CD4-positive, alpha-beta T cell treated with Interleukin-1 beta for 1 hour (primary cell): ENCODE measurements at places on chromosomes 1 and 21.

GRCh38 chr1:95809391-95809790, 575.4 kb downstream of the RWDD3 start:
- no peak for DNase-seq

DNA sequence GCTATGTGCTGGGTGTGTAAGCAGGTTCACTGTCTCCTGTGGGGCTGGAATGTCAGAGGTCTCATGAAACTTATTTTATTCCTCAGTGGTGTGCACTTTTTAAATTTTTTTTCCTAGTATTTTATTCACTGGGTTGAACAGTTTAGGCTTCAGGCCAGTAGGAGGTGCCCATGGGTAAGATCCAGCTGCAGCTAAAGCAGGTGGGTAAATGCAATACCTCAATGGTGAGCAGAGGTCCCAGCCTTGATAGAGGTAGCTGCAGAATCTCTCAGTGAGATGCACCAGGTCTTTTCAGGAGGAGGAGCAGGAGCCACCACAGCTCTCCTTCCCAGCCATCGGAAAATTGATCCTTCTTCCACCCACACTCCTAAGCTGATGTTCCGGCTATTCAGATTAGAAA, 12.6 kb upstream of the OR6N2 start:
- peak; percentile 43 for DNase-seq

- no peak for DNase-seq
These were observed 961 bp downstream of the RBM15 start for GRCh38 chr1:110340207-110340468.

GRCh38 chr1:162404550-162405160, 7.3 kb downstream of the SH2D1B start:
- DNase-seq = no peak

DNA sequence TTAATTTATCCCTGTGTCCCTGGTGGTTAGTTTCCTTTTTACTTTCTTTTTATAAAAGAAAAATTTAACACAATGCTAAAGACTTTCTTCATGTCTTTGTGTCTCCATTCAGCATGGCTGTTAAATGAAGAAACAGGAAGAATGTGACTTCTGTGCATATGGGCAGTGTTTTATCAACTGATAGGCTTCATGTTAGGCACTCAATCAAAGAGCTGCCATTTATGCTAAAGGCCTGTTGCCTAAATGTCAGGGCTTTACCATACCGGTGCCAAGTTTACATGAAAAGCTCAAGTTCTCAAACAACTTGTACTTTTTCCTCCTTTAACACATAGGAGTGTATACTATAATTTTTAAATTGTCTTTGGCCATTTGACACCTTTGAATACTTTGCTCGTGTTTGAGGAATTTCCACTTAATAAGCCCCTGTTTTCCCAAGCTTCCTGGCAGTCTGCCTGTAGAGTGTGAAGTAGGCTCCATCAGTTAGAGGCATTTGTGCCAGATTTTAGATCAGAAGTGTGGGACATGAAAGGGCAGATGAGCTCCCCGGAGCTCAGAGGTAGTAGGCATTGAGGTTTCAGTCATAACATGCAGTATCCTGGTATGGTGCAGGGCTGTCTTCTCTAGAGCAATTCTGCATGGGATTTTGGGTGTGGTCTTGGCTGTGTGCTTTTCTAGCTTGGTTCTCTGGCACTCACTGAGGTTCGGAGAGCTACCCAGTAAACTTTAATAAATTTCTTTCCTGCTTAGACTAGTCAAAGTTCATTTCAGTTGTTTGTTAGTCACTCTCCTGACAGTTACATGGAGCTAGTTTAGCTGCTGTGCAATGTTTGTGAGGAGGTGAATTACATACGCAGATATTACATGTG, 119.0 kb downstream of the LEPR start:
- DNase-seq = no peak

DNA sequence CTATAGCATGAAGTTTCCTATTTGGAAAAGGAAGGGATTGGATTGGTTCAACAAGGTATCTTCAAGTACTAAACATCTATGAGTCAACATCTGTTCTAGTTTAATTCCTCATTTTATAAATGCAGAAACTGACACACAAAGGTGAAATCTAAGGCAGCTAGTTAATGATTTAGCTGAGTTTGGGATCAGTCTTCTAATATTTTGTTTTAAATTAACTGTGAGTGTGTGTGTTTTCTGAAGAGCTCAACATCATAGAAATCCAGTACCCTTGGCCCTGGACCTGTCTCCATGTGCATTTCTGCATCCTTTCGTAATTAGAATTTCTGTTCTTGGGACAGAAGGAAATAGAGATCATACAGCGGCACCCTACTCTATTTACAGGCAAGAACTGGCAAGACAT, 105.9 kb downstream of the RGS2 start:
- no peak for DNase-seq

DNA sequence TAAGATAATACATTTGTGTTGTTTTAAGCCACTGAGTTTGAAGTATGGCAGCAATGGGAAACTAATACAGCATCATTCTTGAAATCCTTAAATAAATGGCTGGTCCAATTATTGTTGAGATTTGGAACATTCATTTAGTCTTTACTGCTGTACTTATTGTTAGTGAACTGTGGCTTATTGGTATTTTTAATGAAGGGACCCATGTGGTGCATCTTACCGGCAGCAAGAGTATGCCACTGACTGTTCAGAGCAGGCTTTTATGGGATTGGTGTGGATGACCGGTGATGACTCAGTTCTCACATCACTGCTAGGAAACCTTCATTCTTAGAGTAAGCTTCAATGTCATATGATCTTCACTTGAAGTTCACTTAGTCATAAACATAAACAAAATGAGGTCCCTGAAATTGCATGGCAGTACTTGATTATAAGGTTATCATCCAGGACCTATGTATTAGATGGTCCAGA, 31.5 kb downstream of the PRKAA2 start:
- no peak for DNase-seq

DNA sequence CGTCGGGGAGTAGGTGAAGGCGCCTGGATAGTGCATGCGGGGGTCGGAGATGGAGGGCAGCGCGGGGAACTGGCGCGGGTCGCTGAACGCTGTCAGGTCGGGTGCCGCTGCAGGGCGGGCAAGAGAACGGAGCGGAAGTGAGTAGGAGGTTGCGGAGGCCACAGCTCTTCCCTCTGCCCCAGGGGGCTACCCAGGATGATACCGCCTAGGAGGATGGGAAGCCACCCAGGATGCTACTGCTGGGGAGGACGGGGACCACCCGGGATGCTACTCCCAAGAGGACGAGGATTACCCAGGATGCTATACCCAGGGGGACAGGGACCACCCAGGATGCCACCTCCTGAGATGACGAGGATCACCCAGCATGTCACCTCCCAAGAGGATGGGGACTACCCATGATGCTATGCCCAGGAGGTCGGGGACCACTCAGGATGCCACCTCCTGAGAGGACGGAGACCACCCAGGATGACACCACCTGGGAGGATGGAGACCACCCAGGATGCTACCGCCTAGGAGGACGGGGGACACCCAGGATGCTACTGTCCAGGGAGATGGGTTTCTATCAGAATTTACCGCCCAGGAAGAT, 123.8 kb downstream of the CLIC6 start:
- no peak for DNase-seq
